ENCODE measurements at places on chromosomes 16 and 17.

- DNase-seq: no peak
Measured at GRCh38 chr16:79483336-79483735, 117.2 kb downstream of the MAF start.

DNA sequence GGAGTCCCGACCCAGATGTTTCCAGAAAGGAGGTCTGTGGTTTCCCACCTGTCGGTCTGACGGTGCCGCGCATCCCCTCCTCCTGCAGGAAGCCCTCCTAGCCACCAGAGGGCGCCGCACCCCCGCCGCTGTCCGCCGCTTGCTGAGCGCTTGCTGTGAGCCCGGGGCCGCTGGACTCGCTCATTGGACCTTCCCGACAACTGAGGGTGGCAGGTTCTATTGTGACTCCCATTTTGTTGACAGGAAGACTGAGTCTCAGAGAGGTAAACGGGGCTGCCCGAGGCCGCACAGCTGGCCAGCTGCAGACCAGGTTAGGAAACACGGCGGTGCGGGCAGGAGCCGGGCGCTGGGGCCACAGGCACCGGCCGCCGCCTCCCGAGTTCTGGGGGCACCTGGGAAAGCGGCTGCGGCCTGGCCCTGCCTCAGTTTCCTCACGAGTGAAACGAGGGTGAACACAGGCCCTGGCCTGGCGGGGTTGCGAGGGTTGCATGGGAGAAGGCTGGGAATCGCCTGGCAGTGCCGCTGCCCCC lies 191.1 kb upstream of the CIBAR2 start:
- DNase-seq: no peak

DNA sequence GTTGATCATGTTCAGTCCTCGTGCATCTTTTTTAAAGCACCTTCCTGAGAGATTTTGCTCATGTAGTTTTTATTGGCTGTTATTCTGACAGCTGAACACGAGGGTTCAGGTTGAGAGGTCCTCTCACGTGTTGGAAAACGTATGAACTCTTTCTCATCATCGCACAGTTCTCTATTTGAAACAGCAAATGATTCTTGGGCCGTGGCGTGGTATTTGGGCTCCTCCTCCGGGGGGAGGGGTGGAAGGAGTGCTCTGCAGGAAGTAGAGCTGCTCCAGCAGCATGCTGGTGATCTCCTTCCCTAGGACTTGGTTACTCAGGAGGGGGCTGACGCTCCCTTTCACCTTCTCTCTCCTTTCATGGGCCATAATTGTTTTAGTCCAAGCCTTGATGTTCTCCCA lies 70.4 kb downstream of the KSR1 start:
- no peak for DNase-seq

DNA sequence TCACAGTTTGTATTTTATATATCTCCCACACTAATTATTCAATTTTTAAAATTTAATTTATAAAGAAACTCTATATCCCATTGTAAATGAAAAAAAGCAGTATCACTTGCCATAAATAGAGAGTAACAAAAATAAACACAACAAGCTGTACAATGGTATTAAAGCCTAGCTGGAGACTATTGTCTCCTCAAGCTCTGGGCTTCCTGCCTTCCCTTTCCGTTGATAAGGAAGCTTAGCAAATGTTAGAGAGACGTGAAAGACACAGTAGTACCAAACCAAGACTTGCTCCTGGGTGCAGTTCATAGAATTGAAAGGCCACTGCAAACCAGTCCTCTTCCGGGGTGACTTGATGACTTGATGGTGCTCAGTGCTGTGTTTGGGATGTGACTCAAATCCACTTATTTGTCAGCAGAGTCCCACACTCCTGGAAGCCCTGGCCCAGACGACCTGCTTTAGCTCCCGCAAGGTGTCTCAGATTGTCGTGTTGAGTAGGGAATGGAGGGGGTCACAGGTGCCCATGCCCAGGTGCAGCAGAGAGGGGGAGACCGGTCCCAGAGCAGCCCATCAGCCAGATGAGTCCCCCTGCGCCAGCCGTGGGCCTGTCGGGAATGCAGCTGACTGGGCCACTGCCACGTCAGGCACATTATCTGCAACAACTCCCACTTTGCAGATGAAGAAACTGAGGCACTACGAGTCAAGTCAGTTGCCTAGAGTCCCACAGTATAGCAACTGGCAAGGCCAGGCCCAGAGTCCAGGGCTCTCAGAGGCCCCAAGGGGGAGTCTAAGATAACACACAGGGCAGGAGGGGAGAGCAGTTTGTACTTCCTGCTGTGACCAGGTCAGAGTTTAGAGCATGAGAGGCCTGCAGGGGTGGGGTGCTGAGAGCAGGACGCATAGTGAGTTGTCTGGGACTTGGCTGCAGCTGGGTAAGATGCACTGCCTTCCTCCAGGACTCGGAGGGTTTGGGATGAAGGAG lies 40.5 kb downstream of the PSME3IP1 start:
- DNase-seq: no peak

- DNase-seq: peak; percentile 63
Measured at GRCh38 chr16:77288222-77288621, 89.0 kb downstream of the SYCE1L start.

DNA sequence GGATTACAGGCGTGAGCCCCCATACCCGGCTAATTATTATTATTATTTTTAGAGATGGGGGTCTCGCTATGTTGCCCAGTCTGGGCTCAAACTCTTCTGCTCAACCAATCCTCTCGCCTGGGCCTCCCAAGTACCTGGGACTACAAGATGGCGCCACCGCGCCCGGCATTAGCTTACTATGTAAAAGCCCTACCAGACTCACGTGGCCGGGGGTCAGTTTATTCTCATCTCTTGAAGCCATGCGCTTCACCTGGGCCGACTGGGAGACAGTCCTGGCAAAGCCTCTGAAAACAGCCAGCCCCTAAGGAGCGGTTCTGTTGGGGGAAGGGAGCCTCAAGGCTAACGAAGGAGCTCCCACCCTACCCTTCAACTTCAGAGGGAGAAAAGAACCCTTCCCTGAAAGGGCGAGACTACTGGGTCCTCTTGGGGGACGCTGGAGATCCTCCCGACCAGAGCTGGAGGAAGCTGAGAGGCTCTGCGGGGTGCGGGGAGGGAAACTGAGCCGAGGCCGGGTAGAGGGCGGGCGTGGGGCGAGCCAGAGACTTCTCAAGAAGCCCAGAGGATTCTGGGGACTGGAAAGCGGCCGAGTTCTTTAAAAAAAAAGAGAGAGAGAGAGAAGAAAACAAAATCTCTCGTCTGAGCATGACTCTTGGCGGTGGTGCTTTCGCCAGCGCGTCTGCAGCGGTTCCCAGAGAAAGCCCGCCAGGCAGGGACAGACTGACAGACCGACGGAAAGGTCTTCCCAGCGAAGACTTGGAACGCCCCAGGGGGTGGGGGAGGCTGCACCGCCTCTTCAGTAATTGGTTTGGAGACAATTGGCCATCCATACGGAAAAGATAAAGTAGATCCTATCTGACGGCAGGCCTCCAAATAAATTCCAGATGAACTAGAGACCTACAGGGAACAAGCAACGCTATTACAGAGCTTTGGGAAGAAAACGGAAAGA lies 5.6 kb upstream of the TUBG2 start:
- DNase-seq: no peak

DNA sequence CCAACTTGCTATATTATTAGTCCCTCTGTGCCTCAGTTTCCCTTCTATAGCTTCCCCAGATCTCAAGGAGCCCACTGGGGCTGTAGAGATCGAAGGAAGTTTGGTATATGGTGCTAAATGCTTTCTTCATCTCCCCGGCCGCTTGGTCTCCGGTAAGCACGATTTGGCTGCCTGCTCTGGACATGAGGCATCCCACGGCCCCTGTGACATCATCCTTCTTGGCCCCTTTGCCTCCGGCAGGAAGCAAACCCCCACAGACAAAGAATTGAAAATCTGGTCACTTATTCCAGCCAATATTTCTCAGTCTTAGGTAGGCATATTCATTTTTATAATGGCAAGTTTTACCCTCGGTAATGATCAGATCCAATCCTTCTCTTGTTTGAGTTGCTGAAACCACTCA lies 65.8 kb downstream of the WSCD1 start:
- no peak for DNase-seq

DNA sequence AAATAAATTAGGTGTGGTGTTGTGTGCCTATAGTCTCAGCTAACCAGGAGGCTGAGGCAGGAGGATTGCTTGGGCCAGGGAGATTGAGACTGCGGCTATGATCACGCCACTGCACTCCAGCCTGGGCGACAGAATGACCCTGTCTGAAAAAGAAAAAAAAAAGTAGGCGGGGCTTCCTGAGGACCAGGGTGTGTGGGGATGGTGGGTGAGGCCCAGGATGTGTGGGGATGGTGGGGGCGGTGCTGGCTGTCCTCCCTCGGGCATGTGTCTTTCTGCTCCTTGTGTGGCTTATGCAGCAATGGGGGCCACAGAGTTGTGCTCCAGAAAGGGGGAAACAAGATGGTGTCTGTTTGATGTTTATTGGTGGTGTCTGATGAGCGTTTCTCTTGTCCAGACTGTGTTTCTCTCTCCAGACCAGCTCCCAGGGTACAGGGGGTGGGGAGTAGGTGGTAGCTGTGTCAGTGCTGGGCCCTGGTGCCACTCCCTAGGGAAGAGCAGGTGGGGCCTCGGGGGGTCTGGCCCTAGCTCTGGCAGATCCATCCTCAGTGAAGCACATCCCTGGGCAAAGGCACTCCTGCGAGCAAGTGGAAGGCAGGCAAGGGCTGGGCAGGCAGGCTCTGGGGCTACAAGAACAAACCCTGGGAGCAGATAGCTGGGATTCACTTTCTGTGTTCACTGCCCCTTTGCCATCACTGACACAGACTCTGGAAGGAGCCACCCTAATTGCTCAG lies 2.3 kb downstream of the LCAT start:
- DNase-seq: no peak

DNA sequence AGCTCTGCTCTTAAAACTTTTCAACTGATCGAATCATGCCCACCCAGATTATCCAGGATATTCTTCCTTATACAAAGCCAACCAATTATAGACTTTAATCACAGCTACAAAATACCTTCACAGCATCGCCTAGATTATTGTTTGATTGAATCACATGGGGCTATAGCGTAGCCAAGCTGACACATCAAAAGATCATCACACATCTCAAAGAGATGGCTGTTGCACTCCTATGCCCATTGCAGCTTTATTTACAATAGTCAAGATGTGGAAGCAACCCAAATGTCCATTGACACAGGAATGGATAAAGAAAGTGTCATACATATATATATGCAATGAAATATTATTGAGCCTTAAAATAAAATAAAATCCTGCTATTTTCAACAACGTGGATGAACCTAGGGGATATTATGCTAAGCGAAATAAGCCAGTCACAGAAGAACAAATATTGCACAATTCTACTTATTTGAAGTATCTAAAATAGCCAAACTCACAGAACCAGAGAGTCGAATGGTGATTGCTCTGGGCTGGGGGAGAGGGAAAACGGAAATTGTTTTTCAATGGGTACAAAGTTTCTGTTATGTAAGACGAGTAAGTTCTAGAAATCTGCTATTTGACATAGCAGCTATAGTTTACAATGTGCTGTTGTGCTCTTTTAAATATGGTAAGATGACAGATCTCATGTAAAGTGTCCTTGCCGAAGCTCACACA lies 60.9 kb upstream of the ERCC4 start:
- no peak for DNase-seq

DNA sequence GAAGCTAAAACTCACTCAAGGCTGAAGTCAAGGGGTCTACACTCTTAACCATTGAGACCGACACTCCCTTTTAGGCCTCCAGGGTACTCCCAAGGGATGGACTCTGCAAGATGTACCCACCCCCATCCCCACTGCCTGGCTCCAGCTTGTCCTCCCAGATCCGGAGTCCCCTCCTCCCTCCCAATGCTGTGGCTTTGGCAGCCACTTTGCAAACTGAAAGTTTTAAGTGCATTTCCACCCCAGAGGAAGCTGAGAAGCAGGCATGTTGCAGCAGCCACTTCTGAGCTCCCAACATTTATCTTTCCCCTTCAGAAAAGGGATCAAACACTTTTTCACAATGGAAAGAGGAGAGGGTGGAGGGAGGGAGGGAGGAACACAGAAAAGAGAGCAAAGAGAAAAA lies 115.2 kb downstream of the COPRS start:
- DNase-seq: no peak

GRCh38 chr17:50165867-50166517 lies at the start of gene SGCA:
SGCA (plus strand) TSS chr17:50166005; CDS start chr17:50166041, 36 bp downstream.
- no peak for DNase-seq

GRCh38 chr16:13307255-13307654 lies 405.9 kb downstream of the SHISA9 start:
- DNase-seq: peak; percentile 90

- no peak for DNase-seq
Measured at GRCh38 chr16:1763521-1764511, 7.5 kb downstream of the NME3 start.

DNA sequence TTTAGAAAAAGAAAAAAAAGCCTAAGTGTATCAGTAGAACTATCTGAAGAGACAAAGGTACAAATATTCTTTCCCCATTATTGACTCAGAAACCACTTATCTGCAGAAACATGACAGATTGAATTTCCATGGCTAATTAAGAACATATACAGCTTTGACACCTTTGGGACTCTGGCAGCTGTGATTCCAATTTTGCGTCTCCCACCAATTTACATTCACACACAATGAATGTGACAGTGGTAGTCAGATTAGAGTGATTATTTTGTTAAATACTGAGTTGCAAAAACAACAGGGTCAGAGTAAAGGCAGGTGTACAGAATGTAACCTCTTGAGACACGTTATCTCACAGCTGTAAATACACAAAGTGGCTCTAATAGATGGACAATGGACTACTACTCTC lies 5.3 kb upstream of the PPM1D start:
- DNase-seq: no peak

DNA sequence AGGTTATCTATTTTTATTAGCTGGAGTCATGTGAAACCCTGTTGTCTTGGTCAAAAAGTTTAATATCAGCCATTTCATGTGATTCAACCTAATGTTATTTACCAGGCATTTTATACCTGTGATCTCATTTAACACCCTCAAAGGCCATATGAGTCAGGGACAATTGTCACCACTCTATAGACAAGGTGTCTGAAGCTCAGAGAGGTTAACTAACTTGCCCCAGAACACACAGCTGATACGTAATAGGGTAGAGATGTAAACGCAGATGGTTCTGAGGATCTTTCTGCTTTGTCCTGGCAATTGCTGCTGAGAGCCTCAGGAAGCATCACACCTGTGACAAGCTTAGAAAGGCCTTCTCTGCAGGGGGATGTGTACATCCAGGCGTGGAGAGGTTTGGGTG lies 4.9 kb downstream of the CD300A start:
- no peak for DNase-seq

DNA sequence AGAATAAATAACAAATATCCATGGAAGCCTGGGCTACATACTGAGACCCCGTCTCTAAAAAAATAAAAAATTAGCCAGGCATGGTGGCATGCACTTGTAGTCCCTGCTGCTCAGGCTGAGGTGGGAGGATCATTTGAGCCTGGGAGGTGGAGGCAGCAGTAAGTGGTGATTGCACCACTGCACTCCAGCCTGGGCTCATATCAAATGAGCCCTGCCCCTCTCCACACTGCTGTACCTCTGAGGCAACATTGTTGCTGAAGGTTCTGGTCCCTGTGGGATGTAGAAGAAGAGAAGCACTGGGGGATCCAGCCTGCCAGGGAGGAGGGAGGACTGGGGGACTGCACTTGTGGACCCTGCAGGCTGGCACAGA lies 11.4 kb upstream of the ARHGAP23 start:
- DNase-seq: no peak

DNA sequence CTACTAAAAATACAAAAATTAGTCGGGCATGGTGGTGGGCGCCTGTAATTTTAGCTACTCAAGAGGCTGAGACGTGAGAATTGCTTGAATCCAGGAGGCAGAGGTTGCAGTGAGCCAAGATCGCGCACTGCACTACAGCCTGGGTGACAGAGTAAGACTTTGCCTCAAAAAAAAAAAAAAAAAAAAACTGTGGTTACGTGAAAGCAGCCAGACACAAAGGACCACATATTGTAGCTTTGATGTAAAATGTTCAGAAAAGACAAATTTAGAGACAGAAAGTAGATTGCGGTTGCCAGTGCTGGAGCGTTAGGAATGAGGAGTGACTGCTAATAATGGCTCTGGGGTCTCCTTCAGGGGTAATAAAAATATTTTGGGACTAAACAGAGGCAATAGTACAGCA lies 4.0 kb upstream of the MEAK7 start:
- DNase-seq: no peak
